Activated T-cell treated with anti-CD3 and anti-CD28 coated beads, Interleukin-2, amount 50 U/mL, for 72 hours (primary cell): ENCODE measurements at places on chromosomes 7 and 10. TPM values are rescaled to one million over a fixed set of nuclear protein-coding genes. Genes with fewer than 3 reads are reported as not detected.
A peak's percentile ranks its signal among the peaks of the same experiment; 100 is the strongest.

PITX3 gene
- 0.28 TPM for total RNA-seq

GRCh38 chr7:157775021-157775559, 438.3 kb downstream of the DNAJB6 start:
- no peak for DNase-seq

DNA sequence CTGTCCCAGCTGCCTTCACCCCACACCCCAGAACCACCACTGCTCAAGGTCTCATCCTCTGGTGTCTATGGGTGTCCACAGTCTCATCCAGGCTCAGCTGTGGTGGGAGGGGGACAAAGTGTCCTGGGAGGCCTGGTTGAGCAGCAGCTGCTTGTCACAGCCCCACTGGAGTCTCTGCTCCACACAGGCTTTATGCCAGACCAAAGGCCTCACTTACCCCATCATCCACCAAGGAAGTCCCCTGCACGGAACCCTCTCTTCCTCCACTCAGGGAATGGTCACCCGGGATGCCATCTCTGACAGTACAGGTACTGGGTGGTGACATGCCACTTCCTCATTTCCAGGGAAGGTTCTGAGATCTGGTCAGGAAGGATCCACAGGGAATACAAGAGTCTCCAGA, 925.4 kb upstream of the ZNF722 start:
- DNase-seq: no peak

PITRM1 gene
- 79.9 TPM for total RNA-seq

DNA sequence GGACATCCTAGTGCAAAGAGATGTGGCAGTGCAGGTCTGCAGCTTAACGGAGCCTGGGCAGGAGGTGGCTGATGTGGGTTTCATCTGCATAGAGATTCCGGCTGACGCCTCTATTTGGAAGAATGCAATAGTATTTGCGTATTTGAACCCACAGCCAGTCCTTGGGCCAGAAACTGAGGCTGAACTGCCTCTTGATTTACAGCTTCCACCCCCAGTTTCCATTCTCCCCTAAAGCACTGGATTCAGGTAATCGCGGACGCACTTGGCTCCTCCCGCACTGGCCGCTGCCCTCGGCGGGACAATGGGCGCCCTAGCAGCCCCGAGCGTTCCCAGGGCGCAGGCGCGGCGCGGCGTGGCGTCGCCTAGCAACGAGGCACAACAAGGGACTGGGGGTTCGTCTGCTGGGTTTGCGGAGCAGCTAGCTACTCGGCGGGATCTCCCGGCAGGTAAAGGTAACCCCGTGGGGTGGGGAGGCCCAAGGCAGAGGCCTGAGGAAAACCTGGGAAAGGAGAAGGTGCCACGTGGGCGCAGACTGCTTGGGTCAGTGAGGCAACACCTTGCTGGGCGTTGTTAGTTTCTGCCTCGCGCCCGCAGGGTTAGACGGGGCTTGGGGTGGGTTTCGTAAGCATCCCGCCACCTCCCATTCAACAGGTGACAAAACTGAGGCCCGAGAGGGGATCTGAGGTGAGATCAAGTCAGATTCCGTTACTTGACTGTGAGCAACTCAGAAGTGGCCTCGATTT, at the start of gene ARMC3:
TSS of gene ARMC3 (plus strand) at position 393 of the 743 bp plus-strand sequence. CDS start 3,944 bp downstream, outside the sequence.
- peak; percentile 76 for DNase-seq

DNA sequence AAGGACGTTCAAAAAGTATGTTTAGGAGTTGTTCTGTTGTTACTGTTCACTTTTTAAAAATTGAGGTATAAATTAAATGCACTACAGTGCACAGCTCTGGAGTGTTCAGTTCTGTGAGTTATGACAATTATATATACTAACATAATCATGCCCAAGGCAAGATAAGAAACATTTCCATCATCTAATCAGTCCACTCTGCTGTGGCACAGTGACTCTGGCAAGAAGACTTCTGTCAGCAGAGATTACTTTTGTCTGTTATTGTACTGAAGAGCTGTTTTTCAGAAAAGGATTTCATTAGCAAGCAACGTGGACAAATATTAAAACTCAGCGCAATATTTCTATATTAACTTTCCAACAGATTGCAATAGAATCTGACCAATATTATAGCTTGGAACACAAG, 32.0 kb downstream of the ICA1 start:
- no peak for DNase-seq

- DNase-seq: no peak
These were observed 143.3 kb downstream of the KCNMA1 start for GRCh38 chr10:77494327-77494726.

PLEKHS1 gene
- not detected for total RNA-seq

- DNase-seq: no peak
These were observed 3.1 kb downstream of the SYPL1 start for GRCh38 chr7:106108991-106109390.

GRCh38 chr7:11552676-11553296, 279.2 kb downstream of the THSD7A start:
- no peak for DNase-seq
